ENCODE measurements at places on chromosomes 3 and 15.
A peak's percentile ranks its signal among the peaks of the same experiment; 100 is the strongest.

DNA sequence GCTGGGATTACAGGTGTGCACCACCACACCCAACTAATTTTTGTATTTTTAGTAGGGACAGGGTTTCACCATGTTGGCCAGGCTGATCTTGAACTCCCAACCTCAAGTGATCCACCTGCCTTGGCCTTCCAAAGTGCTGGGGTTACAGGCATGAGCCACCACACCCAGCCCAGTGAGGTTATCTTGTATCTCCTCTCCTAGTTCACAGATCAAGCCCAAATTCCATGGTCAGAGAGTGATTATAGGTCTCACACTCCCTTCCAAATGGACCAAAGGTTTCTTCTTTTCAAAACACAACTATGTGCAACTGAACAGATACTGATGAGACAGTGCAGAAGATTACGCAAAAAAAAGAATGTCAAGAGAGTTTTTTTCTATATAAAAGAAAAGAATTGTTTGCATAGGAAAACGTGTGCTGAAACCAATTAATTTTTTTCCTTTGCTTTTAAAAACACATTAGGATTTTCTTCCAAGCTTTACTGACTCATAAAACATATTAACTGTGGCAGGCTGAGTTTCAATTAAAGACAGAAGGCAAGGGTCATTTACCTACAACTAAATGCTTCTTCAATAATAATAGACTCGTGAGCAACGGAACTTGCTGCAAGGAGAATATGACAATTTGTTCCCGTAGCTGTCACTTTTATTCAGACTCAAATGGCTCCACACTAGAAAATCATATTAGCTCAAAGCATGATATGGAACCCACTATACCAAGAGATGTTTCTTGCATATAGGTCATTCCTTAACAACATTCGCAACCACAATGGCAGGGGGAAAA lies 30.4 kb upstream of the THUMPD3 start:
- no peak for DNase-seq

DNA sequence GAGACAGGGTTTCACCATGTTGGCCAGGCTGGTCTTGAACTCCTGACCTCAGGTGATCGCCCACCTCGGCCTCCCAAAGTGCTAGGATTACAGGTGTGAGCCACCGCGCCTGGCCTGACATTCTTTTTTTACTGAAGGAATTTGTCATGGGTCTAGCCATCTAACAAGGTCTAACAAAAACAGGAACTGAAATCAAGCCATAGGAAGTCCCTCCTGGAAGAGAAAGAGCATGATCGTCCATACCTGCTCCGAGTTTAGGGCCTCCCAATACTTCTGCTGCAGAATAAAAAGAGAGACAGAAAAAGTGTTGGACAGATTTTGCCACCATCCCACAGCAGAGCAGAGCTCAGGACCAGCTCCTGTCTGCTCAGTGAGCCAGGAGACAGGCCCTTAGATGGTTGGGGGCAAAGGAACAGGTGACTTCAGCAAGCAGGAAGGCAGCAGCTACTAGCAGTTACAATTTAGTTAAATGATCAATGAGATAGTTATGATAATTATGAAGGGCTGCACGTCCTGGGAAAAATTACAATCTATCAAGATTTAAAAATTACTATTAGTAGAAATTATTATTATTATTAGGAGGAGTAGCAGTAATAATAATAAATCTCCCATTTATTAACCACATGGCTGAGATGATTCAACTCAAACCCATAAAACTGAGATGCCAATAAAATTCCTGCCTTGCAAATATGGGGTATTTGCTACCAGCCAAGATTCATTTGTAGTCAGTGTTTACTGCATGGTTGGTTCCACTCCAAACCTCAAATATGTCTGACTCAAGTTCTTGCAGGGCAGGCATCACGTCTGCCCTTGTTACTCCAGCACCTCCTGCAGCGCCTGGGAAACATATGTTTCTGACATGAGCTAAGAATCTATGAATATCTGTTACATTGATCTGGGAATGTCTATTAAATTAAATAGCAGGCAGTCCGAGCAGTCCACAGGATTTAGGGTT lies 40.1 kb downstream of the TMEM44 start:
- peak; percentile 100 for DNase-seq

DNA sequence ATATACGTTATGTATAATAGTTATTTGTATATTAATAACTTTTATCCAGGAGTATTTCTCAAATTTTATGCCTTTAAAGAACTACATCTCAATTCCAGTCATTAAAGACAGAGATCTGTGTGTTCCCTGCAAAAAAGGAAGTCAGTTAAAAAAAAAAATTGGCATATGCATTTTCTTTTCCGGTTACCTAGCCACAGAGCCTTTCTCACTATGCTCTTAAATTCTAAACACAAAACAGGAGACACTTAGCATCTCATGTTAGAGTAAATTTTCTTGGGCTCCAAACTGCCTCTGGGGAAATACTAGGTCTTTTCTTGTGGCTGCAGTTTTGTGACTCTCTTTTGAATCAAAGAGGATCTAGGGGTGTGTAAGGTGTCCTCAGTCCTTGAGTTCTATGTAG lies 105.9 kb downstream of the KCNH8 start:
- DNase-seq, result no peak

- DNase-seq, result no peak
These were observed 3.7 kb downstream of the HRG start for GRCh38 chr3:186669378-186670084.
